ENCODE measurements at places on chromosomes 1 and 21.

DNA sequence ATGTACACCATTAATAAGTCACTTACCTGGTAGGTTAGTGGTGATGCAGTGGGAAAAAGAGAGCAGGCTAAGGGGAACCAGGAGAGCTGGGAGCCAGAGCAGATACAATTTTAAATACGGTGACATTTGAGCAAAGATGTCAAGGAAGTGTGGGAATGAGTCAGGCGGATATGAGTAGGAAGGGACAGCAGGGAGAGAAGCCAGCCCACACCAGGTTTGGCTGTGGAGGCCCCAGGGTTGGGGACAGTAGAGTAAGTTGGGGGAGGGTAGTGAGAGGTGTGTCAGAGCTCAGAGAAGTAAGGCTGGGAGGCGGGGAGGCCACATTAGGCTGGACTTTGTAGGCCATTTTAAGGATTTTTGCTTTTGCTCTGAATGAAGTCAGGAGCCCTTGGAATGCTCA, 482.0 kb downstream of the DISC1 start:
- no peak for DNase-seq

DNA sequence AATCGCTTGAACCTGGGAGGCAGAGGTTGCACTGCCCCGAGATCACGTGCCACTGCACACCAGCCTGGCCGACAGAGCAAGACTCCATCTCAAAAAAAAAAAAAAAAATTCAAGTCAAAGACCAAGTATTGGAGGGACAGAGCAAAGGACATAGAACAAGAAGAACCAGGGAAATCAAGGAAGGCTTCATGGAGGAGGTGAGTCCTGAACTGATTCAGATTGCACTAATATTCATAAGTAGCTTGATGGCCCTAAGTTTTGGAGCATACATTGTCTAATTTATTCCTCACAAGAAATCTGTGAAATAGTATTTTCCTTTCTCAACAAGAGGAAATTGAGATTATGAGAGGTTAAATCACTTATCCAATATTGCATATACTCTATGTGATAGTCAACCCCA, 3.9 kb upstream of the PRR9 start:
- DNase-seq: no peak

- DNase-seq: no peak
Measured at GRCh38 chr21:34242973-34243372, 120.8 kb upstream of the KCNE2 start.

DNA sequence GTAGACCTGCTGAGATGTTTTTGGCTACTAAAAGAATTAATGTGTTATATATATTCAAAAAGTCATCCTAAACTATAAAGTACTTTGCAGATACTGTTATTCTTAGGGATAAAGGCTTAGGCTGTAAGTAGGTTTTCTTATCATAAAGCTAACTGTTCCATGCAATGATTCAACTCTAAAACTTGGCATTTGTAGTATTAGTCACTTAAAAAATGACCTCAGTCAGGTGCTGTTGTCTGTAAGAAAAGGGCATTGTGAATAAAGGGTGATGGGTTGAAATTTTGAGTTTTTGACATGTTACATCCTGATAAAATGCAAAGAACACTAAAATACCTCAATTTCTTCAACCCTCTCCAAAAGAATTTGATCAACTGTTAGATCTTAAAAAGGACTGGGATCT, 32.9 kb downstream of the ADCY10 start:
- no peak for DNase-seq

DNA sequence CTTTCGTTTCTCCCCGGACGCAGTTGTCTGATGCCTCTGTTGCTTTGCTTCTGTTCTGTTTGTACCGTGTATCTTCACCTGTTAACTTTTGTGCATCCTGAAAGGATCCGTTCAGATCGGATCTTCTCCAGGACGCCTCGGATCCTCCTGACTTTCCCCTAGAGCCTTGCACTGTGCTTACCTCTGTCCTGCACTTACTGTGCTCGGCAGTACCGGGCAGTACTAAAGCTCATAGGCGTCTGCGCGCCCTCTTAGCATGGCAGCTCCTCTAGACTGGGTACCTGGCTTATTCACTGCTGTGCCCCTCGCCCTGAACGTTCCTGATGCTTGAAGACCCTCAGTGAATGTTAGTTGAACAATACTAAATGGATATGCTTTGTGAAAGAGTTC, 934 bp downstream of the SCP2 start:
- DNase-seq: no peak

- no peak for DNase-seq
Measured at GRCh38 chr1:76494807-76495206, 372.5 kb upstream of the ST6GALNAC5 start.

- no peak for DNase-seq
Measured at GRCh38 chr1:116165572-116165971, 54.4 kb downstream of the MAB21L3 start.

DNA sequence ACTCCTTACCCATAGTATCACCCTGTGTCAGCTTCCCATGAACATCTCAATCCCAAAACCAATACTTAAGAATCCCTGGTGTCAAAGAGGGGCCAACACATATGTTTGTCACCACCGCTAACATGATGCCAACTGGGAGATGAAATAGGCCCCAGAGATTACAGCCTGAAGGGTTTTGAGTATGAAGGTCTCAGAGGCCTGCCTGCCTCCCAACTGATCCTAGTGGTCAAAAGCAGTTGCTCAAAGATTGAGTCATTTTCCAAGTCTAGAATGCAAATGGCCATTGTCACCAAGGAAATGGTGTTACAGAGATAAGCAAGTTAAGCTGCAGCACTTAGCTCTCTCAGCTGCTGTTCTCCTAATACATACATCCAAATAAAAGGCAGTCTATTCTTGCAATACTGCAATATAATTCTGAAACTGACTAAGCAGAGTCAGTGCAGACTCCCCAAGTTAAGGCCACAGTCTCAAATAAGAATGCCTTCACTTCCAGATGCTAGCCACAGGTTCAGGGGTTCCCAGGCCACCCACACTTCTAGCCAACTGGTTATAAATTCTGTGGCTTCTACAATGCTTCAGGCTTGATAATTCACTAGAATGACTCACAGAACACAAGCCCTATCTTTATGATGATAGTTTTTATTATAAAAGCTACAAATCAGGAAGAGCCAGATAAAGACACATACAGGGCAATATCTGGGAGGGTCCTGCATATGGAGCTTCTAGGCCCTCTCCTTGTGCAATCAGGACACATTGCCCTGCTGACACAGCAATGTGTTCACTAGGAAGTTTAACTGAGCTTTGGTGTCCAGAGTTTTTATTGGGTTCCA, 18.7 kb downstream of the DUSP10 start:
- no peak for DNase-seq

- DNase-seq: no peak
Measured at GRCh38 chr21:32547018-32547417, 38.3 kb downstream of the TCP10L start.

DNA sequence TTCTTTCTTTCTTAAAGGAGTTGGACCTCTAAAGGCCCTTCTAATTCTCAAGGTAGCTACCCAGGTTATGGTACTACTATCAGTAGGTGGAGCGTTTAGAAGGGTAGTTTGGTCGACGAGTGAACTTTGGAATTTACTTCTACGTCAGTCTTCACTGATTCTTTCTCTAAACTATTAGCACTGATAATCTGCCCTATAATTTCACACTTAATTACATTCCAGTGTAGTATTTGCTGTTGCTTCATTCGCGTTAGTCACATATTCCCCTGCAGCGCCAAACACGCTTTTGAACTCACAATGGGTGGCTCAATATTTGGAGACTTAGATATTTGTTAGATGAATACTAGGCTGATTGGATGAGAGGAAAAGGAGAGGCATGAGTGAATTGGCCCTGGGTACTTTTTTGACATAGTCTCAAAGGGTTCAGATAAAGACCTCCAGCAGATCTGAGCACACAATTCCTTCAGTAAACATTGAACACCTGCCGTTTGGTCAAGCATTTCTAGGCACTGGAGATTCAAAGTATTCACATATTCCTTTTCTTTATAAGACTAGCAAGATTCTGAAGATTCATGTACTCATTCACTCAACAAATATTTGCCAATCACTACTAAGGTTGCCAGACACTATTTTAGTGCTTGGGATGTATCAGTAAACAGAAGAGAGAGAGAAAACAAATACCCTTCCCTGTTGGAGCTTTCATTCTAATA, 929 bp upstream of the FOXJ3 start:
- DNase-seq: no peak

GRCh38 chr1:218382261-218382660, 37.1 kb downstream of the TGFB2 start:
- no peak for DNase-seq

GRCh38 chr21:29674343-29674742, 265.5 kb downstream of the GRIK1 start:
- DNase-seq: no peak

GRCh38 chr1:204587621-204588020, 71.4 kb downstream of the MDM4 start:
- no peak for DNase-seq

DNA sequence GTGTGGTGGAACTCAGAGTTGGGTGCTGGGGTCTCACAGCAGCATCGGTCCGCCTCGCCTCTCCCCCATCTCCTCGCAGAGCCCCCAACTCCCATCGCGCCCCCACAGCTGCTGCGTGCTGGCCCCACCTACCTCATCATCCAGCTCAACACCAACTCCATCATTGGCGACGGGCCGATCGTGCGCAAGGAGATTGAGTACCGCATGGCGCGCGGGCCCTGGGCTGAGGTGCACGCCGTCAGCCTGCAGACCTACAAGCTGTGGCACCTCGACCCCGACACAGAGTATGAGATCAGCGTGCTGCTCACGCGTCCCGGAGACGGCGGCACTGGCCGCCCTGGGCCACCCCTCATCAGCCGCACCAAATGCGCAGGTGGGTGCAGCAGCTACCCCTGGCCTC, 24.2 kb downstream of the PTPRU start:
- DNase-seq: no peak

DNA sequence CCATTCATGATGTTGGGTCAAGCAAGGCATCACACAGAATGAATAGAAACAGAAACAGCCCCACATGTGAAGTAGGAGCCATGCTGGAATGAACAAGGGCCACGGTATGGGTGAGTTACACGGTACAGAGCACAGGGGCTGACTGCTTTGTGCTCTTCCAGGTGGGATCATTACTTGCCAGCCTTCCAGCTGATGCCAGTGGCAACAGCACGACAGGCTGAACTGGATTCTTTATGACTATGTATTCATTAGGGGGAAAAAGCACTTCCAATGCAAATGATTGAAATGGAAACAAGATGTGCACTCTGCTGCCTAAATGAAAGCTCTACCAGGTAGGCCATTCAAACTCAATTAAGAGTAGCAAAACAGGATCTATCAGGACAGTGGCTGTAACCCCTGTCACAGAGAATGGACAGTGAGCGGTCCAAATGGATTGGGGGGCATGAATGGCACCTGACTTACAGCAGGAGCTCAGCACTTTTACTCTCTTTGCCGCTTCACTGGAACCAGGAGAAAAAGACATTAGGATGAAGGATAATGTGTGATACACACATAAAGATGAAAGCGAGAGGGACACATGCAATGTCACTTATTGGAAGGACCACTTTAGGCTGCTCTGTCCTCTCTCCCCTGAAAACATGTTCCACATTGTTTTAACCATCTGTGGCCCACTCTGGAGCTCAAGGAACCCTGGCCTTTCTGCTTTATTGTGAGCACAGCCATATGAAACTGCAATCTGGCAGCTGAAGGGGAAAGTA, 23.4 kb upstream of the IRF2BP2 start:
- no peak for DNase-seq

- DNase-seq: no peak
Measured at GRCh38 chr1:114113411-114114184, 40.1 kb downstream of the SYT6 start.

DNA sequence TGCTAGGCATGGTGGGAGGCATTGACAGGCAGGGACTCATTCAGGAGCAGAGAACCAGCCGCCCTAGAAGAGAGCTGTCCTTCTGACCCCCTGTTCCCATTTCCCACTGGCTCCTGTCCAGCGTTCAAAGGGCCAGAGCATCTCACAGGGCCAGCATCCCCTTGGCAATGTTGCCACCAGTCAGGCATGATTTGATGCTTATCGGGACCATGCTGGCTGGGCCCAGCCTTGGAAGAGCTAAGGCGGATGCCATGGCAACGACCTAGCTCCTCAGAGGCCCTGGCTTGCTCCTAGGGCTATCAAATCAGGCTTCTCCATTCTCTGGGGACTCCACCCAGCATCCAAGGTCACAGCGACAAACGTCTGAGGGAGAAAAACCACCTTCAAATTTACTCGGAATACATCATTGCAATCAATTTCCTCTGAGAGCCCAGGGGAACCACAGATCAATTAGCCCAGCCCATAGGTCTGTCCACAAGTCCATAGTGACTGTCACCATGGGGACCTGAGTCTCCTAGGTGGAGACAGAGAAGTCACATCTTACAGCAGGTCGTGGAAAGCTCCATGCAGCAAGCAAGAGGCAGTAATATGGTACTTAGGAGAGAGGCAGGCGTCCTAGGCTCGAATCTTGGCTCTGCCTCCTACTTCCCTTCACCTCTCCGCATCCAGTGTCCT, 14.1 kb upstream of the VWA5B1 start:
- no peak for DNase-seq

DNA sequence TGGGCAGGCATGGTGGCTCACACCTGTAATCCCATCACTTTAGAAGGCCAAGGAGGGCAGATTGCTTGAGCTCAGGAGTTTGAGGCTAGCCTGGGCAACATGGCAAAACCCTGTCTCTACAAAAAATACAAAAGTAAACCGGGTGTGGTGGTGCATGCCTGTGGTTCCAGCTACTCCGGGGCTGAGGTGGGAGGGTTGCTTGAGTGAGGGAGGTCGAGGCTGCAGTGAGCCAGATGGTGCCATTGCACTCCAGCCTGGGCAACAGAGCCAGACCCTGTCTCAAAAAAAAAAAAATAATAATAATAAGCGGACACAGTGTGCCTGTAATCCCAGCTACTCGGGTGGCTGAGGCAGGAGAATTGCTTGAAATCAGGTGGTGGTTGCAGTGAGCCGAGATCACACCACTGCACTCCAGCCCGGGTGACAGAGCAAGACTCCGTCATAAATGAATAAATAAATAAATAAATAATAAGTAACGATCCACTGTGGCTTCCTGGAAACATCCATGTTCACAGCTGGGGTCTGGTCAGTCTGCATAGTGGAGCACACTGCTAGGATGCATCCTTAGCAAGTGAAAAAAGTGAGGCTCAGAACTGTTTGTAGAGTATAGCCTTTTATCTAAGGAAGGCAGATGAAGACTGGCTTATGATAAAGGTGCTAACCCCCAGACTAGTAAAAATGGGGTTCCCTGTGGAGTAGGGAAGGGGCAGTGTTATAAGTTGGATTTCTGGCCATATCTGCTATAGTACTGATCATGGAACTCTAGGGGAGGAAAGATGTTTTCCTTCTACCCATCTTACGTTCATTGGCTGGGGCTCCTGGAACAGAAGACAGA, 15.7 kb downstream of the PKNOX1 start:
- no peak for DNase-seq

- no peak for DNase-seq
Measured at GRCh38 chr1:109091839-109092193, 1.3 kb downstream of the TMEM167B start.

DNA sequence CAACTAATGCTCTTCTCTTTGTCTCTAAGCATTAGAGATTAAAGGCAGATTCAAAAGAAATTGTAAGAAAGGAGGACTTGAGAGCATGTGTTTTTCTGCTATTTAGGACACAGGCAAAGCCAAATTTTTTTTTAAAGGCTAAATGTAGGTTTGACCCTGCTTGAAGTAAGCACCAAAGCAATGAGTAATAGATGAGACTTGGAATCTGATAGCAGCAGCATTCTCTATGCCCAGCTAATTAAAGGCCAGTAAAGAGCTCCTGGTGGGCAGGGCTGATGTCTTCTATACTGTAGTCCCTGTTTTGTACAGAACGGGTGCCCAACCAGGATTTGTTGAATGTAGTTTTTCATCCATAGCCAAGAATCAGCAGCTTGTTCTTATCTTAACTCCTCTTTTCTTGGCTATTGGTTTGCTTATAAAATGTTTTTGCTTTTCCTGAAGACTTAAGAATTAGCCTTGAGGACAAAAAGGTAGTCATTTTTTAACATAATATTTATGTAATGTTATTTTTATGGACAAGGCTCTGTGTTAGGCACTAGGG, 179.6 kb downstream of the LMO4 start:
- no peak for DNase-seq
